Stimulated activated CD8-positive, alpha-beta memory T cell treated with anti-CD3 and anti-CD28 coated beads, Interleukin-12 subunit alpha, Interleukin-12 subunit beta, amount 100 ng/mL, for 4 hours (primary cell): ENCODE measurements at places on chromosomes 4 and X.

GRCh38 chrX:65932173-65933084, 107.5 kb downstream of the VSIG4 start:
- DNase-seq: no peak

DNA sequence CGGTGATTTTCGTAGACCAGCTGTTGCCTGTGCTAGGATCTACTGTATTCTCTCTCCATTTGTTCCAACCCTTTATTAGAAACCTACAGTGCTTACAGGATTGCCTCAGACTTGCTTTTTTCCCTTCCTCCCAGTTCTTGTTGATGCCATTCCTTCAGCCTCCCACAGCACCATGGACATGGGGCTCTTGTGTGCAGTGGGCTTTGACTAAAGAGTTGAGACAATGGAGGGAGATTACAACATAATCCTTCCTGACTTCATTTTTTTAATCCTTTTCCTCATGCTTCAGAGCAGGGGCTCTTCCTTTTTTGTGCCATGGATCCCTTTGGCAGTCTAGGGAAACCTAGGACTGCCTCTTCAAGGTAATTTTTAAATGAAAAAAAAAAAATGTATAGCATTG, 92.1 kb downstream of the BMPR1B start:
- DNase-seq: no peak

DNA sequence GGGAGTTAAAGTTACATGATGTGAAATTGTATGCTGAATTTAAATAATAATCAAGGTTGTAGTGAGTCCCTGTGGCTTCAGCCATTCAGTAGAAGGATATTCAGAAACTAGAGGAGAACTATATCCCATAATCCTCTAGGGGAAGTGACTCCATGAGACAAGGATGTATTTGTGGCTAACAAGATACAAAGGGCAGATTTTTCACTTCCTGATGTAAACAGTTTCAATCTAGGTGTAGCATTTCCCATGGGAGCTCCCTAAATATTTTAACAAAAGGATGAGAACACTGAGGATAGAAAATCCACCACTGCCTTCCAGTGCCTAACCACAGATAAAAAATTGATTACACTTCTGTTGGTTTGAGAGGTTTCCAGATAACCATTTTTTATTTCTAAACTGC, 435.4 kb upstream of the TENM3 start:
- no peak for DNase-seq

DNA sequence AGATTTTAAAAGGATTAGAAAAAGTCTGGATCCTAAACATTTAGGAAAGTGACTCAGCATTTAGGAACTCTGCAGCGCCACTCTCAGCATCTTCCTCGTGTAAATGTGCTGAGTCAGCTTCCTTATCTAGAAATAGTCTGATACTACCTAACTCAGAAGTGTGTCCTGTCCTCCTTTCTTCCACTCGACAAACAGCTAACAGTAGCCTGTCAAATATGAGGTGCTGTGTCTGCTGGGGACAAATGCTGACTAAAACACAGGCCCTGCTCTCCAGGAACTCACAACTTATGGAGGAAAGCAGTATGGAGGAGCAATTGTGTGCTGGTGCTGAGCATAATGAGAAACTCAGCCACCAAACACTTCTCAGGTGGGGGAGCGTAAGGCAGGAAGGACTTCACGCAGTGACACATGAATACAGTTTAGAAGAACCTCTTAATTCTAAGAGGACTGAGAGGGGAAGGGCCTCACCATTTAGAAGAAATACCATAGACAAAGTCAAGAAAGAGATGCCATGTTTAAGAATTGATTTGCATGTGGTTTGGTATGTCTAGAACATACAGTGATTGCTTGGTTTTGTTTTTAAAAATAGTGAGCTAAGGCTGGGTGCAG, 125.3 kb downstream of the SOWAHB start:
- no peak for DNase-seq

DNA sequence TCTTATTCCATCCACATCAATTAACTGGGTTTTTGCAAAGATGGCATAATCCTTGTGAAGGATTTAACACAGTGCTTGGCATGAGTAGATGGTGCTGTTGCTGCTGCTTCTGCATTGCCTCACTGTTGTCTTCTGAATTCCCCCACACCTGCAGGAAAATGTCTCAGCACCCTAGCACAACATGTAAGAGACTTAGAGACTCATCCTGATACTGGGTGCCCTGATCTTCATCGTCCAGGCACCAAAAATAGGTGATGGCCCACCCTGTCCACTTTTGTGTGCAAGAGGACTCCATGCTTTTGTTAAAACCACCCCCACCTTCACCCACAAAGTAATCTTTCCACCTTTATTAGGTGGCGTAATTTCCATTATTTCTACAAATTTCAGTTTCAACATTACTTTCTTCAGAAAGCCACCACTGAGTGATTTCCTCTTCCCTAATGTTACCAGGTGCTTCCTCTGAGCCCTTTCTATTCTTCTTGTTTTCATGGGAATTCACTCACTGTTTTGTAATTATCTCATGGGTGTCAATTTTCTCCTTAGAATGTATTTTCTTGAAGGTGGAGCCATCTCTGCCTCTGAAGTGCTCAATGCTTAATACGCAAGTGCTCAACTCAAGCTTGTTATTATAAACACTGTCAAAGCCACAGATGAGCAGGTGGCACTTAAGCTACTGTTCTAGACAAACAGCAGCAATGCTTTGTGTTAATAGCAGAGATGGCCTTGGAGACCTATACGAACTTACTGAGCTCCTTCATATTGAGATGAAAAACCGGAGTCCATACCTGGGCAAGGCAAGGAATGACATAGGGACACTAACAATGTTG, 89.5 kb downstream of the HS3ST1 start:
- no peak for DNase-seq

DNA sequence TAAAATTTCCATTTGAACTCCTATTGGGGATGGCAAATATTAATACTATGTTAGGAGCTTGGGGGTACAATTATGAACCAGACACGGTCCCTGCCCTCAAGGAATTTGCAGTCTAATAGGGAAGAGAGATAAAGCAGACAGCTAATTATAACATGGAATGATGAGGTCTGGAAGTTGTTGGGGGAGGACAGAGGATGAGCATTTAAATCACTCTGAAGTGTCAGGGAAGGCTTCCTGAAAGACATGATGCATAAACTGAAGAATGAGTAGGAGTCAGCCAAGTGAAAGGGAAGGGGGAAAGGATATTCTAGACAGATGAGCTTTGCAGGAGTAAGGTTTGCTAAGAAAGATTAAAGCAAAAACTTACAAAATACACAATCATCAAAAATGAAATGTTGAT, 15.9 kb downstream of the PLAC1 start:
- no peak for DNase-seq

DNA sequence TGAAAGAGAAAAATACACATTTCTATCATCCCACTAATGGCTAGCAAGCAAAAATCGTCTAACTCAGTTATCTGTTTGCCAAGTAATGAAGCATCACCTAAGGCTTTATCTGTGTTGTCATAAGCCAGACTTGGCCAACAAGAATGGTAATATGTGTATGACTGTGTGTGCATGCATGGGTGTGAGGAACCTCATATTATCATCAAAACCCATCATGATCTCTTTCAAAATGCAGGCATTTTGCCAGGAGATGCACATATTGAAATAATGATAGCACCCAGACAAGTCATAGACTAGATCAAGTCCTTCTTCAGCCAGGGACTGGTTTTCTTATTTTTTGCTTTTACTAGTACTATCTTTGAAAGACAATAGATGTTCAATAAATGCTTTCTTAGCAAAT, 172.5 kb upstream of the FMR1 start:
- no peak for DNase-seq

- peak; percentile 1 for DNase-seq
These were observed 13.1 kb upstream of the AMTN start for GRCh38 chr4:70505151-70505748.

GRCh38 chrX:19549838-19550237, 34.5 kb upstream of the MAP3K15 start:
- no peak for DNase-seq

- no peak for DNase-seq
These were observed 49.5 kb downstream of the HTRA3 start for GRCh38 chr4:8319061-8319460.

- no peak for DNase-seq
These were observed 177.4 kb upstream of the LEF1 start for GRCh38 chr4:108345862-108346817.

DNA sequence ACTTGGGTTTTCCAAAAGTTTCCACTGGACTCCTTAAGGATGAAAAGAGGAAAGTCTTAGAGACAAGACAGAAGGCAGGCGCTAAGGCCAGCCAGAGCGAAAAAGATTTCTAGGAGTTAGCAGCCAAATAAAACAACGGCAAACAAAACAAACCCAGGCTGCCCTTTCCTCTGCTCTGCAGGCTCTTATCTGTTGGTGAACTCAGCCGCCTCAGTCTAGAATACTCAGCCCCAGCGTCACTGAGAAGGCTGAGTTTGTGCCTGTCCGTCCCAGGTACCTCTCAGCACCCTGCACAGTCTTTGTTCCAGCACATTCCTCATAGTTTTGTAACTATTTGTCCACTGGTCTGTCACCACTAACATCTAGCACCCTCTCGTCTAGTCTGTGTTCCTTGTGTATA, 75.6 kb upstream of the FAM9C start:
- no peak for DNase-seq

DNA sequence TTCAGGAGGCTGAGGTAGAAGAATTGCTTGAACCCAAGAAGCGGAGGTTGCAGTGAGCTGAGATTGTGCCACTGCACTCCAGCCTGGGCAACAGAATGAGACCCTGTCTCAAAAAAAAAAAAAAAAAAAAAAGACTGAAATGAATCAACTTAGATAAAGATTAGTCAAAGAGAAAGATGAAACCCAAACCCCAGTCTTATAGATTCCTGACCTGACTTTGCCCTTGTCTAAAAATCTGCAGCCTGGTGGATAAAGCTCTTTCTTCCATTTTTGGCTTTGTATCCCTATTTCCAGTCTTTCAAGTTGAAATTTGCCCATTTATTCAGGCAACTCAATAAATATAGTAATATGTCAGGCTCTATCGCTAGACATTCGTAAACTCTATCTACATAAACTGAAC, 39.3 kb upstream of the SPINK2 start:
- no peak for DNase-seq

GRCh38 chr4:58941286-58941685, 1831.1 kb upstream of the IGFBP7 start:
- DNase-seq: no peak

DNA sequence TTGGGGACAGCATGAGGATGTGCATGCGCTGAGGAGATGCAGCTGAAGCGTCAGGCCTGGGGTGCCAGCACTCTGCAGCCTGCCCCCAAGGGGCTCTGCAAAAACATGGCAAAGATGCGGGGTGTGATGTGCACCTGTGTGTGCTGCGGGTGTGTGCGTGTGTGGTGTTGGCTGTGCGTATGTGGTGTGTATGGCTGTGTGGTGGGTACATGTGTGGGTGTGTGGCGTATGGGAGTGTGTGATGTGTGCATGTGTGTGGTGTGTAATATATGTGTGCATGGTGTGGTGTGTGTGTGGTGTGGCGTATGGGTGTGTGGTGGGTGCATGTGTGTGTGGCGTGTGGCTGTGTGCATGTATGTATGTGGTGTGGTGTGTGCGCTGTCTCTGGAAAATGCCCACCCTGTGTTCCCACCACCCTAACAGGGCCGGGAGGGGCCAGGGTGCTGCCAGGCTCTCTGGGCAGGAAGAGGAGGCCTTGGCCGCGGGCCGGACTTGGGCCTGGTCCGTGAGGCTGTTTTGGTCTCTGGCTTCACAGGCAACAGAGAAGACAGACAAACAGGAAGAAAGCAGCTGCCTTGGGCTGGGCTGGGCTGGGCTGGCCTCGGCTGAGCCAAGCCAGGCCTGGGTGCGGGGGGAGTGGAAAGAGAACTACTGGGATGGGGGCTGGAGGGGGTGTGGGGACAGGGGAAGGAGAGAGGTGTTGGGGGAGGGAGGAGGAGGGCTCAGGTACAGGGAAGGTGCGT, 1.1 kb upstream of the AVPR2 start:
- no peak for DNase-seq

- DNase-seq: no peak
These were observed 105.0 kb upstream of the AFAP1 start for GRCh38 chr4:8044699-8045098.

GRCh38 chr4:43512253-43512652, 619.7 kb downstream of the GRXCR1 start:
- DNase-seq: no peak

- no peak for DNase-seq
These were observed 17.8 kb upstream of the CXCL3 start for GRCh38 chr4:74056114-74056857.
